IPS-NIHi11 (cell line): ENCODE measurements at places on chromosomes 13 and 19.

DNA sequence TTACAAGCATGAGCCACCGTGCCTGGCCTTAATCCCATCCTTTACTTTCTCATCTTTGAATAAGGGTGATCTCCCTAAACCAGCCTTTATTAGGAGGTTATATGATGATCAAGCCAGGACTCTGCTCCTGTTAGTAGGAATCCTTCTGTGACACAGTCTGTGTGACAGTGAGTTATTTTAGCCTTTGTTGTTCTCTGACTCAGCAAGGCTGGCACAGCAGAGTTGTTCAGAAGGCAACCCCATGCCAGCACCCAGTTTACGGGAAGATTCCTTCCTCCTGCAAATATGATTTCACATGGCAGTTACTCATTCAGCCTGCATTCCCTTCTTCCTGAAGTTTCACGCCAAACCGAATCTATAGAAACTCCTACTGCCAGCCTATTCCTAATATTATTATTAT, 10.5 kb upstream of the MIER2 start:
- no peak for DNase-seq

DNA sequence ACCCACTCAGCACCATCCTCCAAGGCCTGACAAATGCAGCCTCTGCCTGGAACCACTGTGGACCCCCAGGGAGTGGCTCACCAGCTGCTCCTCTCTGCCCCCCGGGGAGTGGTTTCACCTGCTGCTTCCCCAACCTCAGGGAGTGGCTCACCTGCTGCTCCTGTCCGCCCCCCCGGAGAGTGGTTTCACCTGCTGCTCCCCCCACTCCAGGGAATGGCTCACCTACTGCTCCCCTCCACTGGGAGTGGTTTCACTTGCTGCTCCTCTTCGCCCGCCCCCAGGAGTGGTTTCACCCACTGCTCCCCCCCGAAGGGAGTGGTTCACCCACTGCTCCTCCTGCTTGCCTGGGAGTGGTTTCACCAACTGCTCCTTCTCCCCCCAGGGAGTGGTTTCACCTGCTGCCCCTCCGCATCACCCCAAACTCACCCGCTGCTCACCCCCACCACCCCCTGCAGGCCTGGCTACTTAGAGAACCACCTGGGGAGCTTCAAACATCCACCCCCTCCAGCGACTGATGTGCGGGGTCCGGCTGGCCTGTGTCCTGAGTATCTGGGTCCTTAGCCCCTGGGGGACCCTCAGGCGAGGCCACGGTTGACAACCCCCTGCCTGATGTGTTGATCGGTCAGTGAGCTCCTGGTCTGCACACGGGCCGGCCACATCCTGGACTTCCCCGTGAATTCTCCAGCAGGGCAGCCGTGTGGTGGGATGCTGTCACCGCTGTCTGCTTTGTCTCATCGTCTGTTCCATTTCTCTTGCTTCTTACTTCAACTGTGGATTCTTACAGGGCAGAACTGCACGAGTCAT, 14.6 kb upstream of the TMEM255B start:
- DNase-seq: no peak

GRCh38 chr13:108478179-108478578, 151.2 kb upstream of the MYO16 start:
- DNase-seq: no peak

GRCh38 chr19:39270036-39270871, 2.1 kb downstream of the IFNL2 start:
- no peak for DNase-seq

- no peak for DNase-seq
Observed at GRCh38 chr19:13644645-13645044, 119.7 kb upstream of the MRI1 start.

GRCh38 chr13:59088716-59089115, 1075.0 kb downstream of the DIAPH3 start:
- DNase-seq: no peak

DNA sequence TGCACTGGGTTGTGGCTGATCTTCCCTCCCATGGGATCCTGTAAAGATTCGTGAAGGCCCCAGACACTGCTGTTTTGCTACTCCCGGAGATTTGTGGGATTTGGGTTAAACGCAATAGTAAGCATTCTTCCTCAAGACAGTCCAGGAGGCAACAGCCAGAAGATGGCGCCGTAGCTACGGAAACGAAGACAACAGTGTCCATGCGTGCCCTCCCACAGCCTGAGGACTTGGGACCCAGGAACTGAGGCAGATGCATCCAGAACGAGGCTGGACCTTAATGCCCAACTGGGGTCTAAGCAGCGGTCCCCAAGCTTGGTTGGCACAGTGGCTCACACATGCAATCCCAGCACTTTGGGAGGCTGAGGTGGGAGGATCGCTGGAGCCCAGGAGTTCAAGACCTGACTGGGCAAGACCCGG, 57.6 kb upstream of the ZNF507 start:
- peak; percentile 62 for DNase-seq

DNA sequence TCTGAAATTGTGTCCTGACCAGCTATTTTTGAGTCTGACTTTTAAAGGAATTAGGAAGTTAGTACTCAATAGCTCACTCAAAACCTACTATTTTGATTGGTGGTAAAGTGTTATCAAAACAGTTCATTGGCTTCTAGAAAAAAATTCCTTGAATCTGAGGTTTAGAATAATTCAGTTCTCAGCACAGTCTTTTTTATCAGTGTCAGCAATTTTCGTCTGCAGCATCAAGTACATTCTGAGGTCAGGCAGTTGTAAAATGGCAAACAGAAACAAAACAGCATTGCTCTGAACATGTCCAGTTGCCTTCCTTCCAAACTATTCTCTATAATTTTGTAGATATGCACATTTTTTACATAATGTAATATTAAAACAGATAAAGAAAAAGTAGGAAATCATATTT, 1644.1 kb downstream of the SLITRK5 start:
- no peak for DNase-seq
